ENCODE measurements at places on chromosomes 16 and 17.

DNA sequence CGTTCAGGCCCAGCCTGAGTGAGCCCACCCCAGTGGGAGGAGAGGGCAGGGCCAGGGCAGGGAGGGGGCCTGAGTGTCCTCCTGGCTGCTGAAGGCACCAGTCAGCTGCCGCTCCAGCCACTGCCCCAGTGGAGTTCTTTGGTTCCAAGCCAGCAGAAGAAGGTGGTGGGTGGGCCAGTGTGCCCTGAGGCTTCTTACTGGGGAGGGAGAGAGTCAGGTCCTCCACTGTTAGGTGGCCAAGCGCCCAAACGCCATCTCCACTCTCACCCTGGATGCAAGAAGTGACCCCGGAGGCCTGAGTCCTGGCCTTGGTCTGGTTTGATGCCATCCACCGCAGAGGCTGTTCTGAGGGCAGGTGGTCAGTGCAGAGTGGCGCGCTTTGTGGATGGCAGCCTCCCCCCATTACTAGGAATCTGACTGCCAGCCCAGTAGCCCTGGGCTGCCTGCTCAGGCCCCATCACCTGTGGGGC is 2.2 kb downstream of the RNF213 start:
- H3K4me1 ChIP-seq: peaks cover 42% of the 10 kb centered on the region
- no peak for DNase-seq
- H3K27ac ChIP-seq: peak overlapping the region; percentile 97
- H3K36me3 ChIP-seq: peaks cover 3% of the 10 kb centered on the region
- no peak overlapping the region for H3K4me3 ChIP-seq

DNA sequence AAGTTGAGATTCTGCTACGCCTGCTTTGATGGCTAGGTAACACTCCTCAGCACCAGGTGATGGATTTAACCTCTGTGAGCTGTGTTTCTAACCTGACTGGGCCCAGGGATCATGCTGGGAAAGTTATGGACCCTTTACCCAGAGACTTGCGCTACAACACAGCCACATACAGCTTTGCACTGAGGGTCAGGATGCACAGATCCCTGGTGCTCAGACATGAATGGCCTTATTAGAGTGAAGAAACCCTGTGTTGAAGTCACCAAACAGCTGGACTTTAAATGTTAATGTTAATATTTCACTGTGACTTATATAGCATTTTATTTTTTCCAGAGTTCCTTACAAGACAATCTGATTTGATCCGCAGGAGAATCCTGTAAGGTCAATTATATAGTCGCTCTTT is 114.3 kb downstream of the MSI2 start:
- H3K27me3 ChIP-seq: no peaks in the 10 kb centered on the region
- H3K4me1 ChIP-seq: peaks cover 32% of the 10 kb centered on the region
- H3K36me3 ChIP-seq: peaks cover 30% of the 10 kb centered on the region
- peak overlapping the region; percentile 63 for H3K27ac ChIP-seq
- DNase-seq: no peak

DNA sequence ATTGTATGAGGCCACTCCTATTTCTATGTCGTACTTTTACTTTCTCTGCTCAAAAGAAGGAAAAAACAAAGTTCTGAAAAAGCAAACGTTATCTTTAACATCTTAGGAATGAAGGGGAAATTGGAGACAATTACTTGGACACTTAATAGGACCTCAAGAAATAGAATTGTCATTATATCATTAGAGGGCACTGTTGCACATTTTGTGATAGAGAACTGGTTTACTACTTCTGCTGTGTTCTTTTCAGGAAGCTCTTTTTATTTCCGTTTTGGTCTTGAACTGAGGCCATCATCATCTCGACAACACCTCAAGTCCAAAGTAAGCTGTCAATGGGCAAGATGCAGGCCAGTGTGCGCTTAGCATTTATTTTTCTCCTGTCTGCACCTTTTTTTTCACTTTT is 14.6 kb downstream of the COG4 start:
- peaks cover 28% of the 10 kb centered on the region for H3K36me3 ChIP-seq
- no peak for DNase-seq
- H3K4me1 ChIP-seq: peaks cover 6% of the 10 kb centered on the region

DNA sequence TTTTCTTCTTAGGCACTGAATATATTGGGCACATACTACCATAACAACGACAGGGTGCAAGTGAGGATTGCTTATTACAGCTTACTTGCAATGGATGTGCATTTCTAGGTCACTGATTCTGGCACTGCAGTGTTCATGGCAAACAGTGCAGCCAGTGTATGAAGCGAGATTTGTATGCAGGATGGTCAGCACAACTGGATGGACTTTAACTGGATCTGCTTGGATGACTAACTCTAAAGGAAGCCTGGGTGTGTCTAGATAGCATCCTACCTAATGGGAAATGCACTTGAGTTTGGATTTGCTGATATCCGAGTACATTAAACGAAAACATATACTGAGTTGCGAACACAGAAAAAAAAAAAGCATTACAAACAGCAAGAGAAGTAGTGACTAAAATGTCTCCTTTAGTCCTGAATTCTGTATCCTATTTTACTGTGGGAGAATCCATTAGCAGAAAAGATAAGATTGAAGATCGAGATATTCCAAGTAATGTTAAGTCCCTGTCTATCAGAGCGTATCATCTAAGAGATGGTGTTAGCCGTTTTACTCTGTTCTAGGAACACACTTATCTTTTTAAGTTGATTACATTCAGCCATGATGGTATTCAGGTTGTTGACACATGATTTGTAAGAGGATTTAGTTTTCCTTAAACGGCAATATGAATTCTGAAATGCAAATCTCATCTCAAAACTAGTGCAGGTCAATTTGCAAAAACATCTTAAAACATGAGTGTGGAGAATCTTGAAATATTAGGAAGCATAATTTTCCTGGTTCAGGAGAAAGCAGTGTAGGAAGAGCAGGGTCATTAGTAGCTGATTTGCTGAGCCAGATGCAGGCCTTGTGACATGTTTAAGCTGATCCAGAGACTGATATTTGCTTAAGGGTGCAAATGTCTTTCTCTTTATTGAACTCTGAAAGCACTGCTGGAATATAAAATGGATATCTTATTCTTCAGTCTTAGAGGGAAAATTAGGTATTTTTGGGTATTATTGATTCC is 142.6 kb upstream of the CPHXL start:
- no peak overlapping the region for H3K27ac ChIP-seq
- no peaks in the 10 kb centered on the region for H3K27me3 ChIP-seq
- H3K4me1 ChIP-seq: no peaks in the 10 kb centered on the region

DNA sequence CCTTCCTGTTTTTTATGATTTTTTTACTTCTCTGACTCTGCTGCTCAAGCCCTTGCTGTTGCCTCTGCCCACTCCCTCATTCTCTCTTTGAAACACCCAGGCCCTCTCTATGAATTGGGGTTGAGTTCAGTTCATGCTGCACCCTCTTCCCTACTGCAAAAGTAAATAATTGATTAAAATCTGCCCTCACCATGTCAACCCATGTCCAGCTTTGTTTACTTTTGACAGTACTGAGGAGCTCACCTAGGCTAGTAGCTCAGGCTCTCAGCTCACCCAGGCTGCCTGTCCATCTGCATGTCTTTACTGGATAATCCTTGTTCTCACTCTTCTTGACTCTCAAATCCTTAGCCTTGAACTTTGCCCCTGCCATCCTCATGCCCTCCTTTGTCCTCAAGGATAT is 95.2 kb downstream of the SPACA3 start:
- H3K4me1 ChIP-seq: no peaks in the 10 kb centered on the region
- H3K36me3 ChIP-seq: no peaks in the 10 kb centered on the region
- no peak overlapping the region for H3K27ac ChIP-seq
- no peak overlapping the region for H3K4me3 ChIP-seq
- peaks cover 5% of the 10 kb centered on the region for H3K27me3 ChIP-seq

DNA sequence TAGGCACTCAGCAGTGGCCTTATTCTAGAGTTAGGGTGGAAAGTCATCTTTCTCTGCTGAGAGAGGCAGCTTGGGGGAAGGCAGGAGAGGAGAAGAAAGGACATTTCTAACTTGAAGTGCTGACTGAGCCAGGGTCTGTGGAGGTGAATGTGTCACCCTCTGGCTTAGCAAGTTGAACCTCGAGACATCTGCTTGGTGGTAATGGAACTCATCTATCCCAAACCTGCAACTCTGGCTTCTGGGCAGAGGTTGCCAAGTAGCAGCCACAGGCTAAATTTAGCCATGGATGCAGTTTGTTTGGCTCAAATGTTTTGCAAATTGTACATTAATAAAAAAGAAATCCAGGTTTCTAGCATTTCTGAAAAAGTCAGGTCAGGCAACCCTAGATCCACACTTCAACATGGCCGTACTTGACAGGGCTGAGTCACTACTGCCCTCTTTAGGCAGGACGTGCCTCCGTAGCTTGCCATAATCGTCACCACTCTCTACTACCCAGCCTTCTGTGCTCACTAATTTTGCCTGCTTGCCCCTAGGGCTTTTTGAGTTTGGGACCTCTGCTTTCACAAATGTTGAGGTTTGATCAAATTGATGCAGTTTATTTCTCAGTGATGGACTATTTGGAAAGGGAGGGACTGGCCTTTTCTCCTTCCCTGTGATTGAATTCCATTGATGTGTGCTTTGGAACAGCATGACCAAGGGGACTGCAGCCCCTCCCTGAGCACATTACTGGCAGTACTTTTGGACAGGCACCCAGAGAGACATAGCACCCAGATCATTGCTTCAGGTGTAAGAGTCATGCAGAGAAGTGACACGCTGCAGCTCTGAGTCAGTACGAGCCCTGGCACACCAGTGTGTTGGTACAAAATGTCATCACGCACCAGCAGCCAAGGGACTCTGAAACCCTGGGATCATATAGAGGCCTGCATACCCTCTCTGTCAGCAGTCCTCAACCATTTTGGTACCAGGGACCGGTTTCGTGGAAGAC is 5.2 kb downstream of the CDH13 start:
- peaks cover 2% of the 10 kb centered on the region for H3K4me1 ChIP-seq
- DNase-seq: no peak
- no peak overlapping the region for H3K27ac ChIP-seq
- no peaks in the 10 kb centered on the region for H3K36me3 ChIP-seq

GRCh38 chr17:77662833-77663232 is 295.7 kb upstream of the TNRC6C start:
- DNase-seq: no peak
- H3K4me1 ChIP-seq: peaks cover 21% of the 10 kb centered on the region
- peaks cover 16% of the 10 kb centered on the region for H3K27me3 ChIP-seq
- peaks cover 2% of the 10 kb centered on the region for H3K36me3 ChIP-seq
- H3K4me3 ChIP-seq: no peak overlapping the region
- no peak overlapping the region for H3K27ac ChIP-seq

DNA sequence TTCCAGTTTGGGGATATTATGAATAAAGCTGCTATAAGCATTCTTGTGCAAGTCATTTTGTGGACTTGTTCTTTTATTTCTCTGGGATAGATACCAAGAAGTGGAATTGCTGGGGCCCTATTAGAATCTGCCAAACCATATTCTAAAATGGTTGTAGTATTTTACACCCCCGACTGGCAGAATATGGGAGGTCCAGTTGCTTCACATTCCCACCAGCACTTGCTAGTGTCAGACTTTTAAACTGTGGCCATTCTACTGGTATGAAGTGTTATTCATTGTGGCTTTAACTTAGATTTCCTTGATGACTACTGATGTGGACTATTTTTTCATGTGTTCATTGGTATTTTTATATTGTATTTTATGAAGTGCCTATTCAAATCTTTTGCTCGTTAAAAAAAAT is 18.1 kb upstream of the NUP93 start:
- H3K4me1 ChIP-seq: peaks cover 10% of the 10 kb centered on the region
- H3K4me3 ChIP-seq: no peak overlapping the region
- no peak overlapping the region for H3K27ac ChIP-seq
- peaks cover 8% of the 10 kb centered on the region for H3K27me3 ChIP-seq

GRCh38 chr16:22386976-22387375 is 12.6 kb upstream of the CDR2 start:
- DNase-seq: no peak
- no peak overlapping the region for H3K27ac ChIP-seq
- no peak overlapping the region for H3K4me3 ChIP-seq
- peaks cover 4% of the 10 kb centered on the region for H3K36me3 ChIP-seq

GRCh38 chr17:5429191-5429887 is 9.4 kb downstream of the RPAIN start:
- no peak for DNase-seq
- H3K27me3 ChIP-seq: no peaks in the 10 kb centered on the region
- H3K36me3 ChIP-seq: peaks cover 67% of the 10 kb centered on the region
- no peak overlapping the region for H3K4me3 ChIP-seq

DNA sequence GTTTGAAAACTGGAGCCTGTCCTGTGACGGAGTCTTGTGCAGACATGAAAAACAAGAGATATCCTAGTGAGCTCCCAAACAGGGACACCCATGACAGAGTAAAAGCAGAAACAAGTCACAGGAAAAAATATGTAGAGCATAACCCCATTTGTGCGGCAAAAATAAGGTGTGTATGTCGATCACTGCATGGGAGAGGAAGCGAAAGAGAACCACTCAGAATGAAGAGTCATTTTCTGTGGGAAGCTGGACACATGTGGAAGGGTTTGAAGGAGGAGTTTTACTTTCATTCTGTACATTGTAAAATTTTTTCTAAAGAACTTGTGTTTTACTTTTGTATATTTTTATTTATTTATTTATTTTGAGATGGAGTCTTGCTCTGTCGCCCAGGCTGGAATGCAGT is 72.1 kb downstream of the JPH3 start:
- H3K27me3 ChIP-seq: peaks cover 9% of the 10 kb centered on the region
- H3K36me3 ChIP-seq: no peaks in the 10 kb centered on the region
- H3K27ac ChIP-seq: no peak overlapping the region

DNA sequence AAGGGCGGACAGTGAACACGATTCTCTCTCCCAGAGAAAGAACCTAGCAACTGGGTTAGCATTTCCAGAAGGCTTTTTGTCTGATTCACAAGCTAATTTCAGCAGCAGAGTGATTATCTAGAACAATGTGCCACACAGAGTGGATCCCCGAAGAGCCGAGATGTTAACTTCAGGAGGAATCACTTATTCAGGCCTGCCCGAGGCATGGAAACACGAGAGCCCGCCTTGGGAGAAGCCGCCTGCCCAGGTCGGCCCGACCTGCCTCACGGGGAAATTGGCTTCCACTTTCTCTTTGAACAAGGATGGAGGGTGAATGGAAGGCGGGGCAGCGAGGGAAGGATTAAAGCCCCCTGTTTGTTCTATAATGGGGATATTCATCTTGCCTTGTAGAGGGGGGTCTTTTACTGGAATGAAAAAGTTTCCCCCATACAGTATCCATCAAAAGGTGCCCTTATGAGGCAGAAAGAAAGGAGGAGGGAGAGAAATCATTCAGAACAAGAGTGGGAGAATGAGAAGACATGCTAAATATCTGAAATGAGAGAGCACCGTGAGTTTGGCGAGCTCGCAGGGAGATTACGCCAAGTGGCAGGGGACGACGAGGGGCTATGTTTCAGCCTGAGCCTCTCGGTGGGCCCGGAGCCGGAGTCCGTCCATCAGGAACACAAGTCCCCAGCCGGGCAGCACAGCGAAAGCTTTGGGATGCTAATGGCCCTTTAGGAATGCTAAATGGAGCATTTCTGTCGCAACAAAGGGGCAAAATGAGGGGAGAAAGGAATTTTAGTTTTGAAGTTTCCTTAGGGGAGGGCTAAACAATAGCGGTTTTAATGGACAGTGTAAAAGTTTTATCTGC is 33.0 kb downstream of the NTN1 start:
- no peak overlapping the region for H3K4me3 ChIP-seq
- DNase-seq: no peak
- H3K27me3 ChIP-seq: peaks cover 6% of the 10 kb centered on the region
- H3K36me3 ChIP-seq: no peaks in the 10 kb centered on the region

All from stimulated activated naive B cell treated with anti-CD40 and anti-IgM and Interleukin-4, amounts not matched to agents 10 μg/mL and 1 μg/mL and 100 μg/mL, for 72 hours (primary cell).